ENCODE measurements at places on chromosomes 6 and 20.

- peak; percentile 83 for DNase-seq
Observed at GRCh38 chr6:32413427-32414047, 6.6 kb upstream of the BTNL2 start.

DNA sequence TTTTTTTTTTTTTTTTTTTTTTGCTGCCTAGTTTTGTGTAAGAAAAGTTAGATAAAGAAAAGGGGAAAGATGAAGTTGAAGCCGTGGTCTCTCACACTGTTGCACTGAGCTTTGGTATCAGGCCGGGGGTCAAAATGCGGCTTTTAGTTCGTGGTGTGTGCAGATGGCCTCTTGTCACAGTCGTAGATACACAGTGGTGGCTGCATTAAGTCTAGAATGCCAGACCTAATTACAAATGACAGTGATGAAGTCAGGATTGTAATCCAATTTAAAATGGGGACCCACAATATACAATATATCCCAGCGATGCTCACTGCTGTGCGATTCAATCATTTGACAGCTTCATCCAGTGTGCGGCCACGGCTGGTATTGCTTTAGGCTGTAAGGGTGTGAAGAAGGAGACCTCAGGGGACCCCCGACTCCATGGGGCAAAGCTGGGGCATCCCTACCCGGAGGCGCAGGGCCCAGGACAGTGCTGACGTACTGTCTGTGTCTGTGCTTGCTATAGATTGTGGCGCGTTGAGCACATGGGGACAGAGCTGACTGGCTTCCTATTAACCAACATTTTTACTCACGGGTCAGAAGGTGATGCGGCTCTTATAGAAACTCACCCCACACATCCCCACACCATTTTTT lies 210.0 kb upstream of the SOX4 start:
- DNase-seq = peak; percentile 55

GRCh38 chr6:22596011-22596410 lies 26.6 kb downstream of the HDGFL1 start:
- no peak for DNase-seq

- no peak for DNase-seq
Observed at GRCh38 chr20:57465486-57465885, 59.5 kb downstream of the CTCFL start.

DNA sequence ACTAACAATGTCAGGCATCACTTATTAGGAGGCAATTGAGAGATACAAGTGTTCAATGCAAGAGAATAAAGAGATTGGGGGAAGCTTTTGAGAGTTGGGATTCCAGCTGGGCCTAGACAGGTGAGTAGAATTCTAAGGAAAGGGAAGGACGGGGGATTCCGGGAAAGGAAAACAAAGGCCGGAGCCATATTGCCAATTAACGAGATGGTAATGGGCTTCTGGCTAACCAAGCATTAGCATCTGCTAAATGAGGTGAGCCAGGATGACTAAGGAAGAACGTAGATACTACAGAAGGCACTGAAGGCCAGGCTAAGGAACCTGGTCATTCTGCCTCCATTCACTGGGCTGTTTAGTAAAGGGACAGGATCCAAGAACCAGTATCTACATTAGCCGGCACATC lies 10.5 kb downstream of the FYN start:
- no peak for DNase-seq

GRCh38 chr6:168291450-168291849 lies 28.1 kb downstream of the DACT2 start:
- no peak for DNase-seq

- DNase-seq = no peak
Observed at GRCh38 chr20:17014217-17014616, 212.6 kb upstream of the PCSK2 start.

Measured in NB4 (cell line).